ENCODE measurements at places on chromosomes 16 and 17. TPM values are rescaled to one million over a fixed set of nuclear protein-coding genes. Genes with fewer than 3 reads are reported as not detected.
A peak's percentile ranks its signal among the peaks of the same experiment; 100 is the strongest.

GRCh38 chr16:3149630-3150345 is 15.0 kb downstream of the ZNF213 start:
- peak; percentile 61 for DNase-seq

PLXDC1 gene
- total RNA-seq, result 5.7 TPM

- DNase-seq, result no peak
Observed at GRCh38 chr17:28416703-28417311, 10.8 kb upstream of the SLC46A1 start.

DNA sequence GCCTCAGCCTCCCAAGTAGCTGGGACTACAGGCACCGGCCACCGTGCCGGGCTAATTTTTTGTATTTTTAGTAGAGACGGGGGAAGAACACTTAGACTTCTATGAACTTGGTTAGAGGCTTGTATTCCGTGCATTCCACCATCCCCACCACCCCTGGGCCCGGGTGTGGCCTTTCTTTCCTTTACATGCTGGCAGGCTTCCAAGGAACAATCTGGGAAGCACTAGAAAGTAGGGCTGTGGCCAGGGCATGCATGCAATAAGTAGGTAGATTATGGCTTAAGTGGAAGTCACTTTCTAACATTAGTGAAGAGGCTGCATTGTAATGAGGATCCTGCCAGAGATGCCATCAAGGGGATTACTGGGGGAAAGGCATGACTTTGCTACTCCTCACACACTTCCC is 171.6 kb downstream of the SHISA6 start:
- no peak for DNase-seq

- DNase-seq, result no peak
Observed at GRCh38 chr17:62898239-62898864, 67.7 kb upstream of the TANC2 start.

DNA sequence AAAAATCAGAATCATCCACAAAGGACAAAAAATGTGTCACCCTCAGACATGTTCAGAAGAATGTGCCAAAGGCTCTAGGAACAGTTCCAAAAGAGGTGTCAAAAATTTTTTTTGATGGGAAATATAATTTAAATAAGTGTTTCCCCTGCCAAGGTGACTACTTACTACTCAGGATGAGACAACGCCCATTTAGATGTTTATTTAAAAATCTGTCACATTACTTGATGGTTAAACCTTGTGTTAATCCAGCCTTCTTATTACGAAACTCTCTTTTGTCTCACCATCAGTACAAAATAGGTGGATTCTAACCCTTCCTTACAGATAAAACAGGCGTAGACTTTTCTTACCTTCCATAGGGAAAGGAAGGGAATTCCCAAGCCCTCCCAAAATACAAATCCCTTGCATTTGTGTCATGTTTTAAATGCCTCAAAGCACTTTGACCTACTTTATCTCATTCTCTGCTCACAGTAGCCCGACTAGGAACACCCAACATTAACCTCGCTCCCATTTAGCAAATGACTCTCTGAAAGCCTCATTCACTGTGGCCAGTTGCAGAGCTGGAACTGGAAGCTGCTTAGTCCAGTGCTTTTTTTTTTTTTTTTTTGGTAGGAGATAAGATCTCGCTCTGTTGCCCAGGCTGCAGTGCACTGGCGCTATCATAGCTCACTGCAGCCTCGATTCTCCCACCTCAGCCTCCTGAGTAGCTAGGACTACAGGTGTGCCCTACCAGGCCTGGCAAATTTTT is 5.8 kb upstream of the GNA13 start:
- no peak for DNase-seq

DNA sequence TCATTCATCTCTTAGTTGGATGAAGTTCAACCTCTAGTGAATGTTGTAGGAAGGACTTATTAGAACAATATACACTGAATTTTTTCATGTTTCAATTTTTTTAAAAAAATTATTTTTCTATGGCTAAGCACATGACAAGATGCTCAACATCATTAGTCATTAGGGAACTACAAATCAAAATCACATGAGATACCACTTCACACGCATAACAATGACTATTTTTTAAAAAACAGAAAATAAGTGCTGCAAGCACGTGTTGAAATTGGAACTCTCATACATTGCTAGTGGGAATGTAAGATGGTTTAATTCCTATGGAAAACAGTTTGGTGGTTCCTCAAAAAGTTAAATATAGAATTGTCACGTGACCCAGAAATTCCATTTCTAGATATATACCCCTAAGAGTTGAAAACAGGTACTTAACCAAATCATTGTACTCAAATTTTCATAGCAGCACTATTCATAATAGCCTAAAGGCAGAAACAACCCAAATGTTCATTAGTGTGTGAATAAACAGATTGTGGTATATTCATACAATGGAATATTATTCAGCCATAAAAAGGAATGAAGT is 85.2 kb upstream of the AKTIP start:
- no peak for DNase-seq

All from natural killer cell (primary cell).